ENCODE measurements at places on chromosomes 6 and 20. TPM values are rescaled to one million over a fixed set of nuclear protein-coding genes. Genes with fewer than 3 reads are reported as not detected.

SLC24A3 gene
- not detected for total RNA-seq

FAM209B gene
- 0.86 TPM for total RNA-seq

SNAI1 gene
- total RNA-seq, result 0.52 TPM

ZNF334 gene
- 2.3 TPM for total RNA-seq

LHFPL5 gene
- total RNA-seq, result not detected

EPPIN gene
- not detected for total RNA-seq

TNNC2 gene
- total RNA-seq, result not detected

HCRTR2 gene
- not detected for total RNA-seq

RAET1E gene
- total RNA-seq, result not detected

LIME1 gene
- 9.9 TPM for total RNA-seq

GHRH gene
- not detected for total RNA-seq

PRDM13 gene
- 0.11 TPM for total RNA-seq

CCDC167 gene
- total RNA-seq, result 81.6 TPM

Data from activated CD8-positive, alpha-beta memory T cell treated with anti-CD3 and anti-CD28 coated beads for 36 hours (primary cell).